Hepatic stellate cell (primary cell): ENCODE measurements at places on chromosomes 1 and 21.

DNA sequence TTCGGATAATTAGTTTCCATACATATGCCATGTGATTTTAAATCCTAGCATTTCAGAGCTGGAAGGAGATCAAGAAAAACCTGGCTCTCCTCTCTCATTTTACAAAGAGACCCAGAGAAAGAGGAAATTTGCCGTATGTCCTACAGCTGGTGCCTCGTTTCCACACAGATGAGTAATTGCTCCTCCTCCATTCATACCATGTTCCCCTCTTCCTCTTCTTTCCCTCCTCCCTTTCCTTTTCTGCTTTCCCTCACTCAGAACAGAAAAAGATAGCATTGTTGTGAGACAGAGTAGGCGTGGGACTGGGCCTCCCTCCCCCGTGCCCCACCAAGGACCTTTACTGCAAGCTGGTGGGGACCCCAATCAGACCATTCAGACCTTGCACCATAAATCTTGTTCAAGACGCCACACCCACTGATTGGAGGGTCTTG lies 13.7 kb upstream of the SLC44A3 start:
- DNase-seq: no peak

- peak; percentile 62 for DNase-seq
Observed at GRCh38 chr1:157963713-157964112, 29.7 kb upstream of the KIRREL1 start.

DNA sequence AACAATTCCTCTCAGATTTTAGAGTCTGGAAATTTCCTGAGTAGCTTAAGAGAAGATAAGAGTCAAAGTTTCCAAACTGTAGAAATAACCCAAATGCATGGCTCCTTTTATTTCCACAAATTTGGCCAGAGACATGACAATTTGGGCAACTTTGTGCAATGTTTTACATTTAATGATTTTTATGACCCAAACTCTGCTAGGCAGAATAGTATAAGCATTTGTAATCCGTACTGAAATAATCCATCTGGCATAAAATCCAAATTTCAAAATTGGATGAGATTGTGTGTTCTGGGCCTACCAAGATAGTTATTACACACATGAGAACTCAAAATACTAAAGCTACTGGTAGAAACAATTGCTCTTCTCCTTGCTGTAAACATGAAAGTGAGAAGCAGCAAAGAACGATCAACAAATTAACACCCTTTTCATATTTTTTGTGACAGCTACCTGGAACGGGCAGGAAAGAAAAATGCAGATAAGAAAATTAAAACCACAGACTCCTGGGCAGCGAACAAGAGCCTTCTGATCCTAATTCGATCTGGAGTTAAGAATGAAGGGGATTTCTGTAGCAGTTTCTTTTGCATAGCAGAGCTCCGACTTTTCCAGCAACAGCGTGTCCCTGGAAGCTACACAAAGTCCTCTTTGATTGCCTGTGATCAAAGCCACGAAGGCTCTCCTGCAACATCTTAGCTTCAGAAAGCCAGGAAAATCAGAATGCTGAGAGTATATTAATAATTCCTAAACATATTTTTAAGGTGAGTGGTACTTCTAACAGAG lies 191.2 kb downstream of the GRIK1 start:
- DNase-seq: no peak

DNA sequence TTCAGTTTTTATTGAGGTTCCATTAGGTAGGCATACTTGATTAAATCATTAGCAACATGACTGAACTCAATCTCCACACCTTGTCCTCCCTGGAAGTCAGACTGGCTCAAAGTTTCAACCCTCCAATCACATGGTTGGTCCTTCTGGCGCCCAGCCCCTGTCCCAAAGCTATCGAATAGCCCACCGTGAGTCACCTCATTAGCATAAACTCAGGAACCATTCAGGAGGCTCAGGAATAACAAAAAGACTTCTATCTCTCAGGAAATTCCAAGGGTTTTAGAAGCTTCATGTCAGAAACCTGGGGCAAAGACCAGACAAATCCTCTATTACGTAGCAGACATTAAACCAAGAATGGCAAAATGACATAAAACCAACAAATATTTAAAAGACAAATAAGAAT lies 78.6 kb downstream of the RGS2 start:
- no peak for DNase-seq

DNA sequence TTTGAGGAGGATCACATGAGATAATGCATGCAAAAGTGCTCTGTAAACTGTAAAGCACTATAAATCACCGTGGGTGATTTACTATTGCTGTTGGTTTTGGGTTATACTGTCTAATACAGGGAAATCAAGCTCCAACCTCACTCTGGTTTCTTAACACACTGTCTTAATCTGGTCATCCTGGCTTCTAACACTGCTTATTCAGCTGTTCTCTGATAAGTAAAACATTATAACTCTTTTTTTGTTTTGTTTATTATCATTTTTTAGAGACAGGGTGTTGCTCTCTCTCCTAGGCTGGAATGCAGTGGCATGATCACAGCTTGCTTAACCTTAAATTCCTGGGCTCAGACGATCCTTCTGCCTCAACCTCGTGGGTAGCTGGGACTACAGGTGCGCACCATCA lies 21.9 kb upstream of the LSM10 start:
- no peak for DNase-seq

DNA sequence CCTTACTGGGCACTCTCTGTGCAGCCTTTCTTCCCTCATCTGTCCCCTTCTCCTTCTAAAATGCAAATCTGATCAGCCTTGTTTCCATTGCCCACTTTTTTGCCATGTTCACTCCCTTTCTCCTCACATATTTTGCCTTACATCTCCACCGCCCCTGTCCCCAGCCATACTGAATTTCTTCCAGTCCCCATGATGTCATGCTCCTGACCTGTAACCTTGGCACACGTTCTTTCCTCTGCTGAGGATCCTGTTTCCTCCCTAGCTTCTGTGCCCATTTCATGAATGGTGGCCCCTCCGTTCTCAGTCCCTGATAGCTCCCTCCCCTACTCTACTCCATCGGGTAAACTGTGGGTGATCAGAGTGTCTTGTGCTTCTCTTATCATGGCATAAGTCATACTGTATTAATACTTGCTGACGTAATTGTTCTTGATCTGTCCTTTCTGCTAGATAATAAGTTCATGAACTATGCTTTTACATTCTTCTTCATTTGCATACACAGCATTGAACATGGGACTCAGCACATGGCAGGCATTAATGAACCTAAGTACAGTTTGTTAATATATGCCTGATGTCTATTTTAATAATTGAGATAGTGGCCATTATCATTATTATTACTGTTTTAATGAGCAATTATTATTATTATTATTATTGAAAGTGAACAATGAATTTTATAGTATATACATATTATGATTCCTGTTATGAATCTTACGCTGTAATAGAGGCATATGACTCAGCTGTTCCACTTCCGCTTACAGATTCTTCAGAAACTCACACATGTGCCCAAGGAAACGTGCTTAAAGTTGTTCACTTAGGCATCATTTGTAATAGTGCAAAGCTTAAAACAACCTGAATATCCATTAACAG lies 28.5 kb downstream of the MAP3K21 start:
- DNase-seq: no peak

GRCh38 chr1:115479055-115479482 lies 141.0 kb upstream of the NGF start:
- DNase-seq: no peak

GRCh38 chr1:31663622-31664452 lies 19.2 kb upstream of the PEF1 start:
- peak; percentile 90 for DNase-seq

GRCh38 chr1:216523449-216524190 lies 100.4 kb upstream of the USH2A start:
- no peak for DNase-seq

DNA sequence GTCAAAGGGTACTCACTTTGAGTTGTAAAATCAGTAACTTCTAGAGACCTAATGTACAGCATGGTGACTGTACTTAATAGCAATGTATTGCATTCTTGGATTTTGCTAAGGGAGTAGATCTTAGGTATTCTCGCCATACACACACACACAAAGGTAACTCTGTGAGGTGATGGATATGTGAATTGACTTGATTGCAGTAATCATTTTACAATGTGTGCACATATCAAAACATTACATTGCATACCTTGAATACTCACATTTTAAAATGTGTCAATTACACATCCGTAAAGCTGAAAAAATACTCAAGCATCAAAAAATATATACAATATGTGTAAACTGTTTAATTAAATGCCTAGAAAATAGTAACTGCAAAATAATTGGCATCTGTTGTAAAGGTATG lies 86.0 kb downstream of the SLC35F3 start:
- no peak for DNase-seq

DNA sequence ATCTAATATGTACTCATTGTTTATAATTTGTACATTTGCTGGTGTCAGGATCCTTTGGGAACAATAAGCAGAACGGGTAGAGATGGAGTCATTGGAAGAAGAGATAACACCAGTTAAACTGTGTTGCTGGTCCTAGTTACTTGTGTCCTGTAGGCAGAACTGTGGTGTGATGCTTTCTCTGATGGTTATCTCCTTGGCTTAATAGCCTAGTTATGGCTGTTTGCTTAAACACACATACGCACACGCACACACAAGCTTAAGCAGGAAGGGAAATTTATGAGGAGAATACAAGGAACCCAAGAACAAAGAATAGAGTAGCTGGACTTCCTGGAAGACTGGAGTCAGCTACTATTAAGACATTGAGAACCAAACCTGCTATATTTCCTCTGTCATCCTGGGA lies 5.7 kb upstream of the PKN2 start:
- DNase-seq: no peak

GRCh38 chr21:42157606-42158310 lies 61.2 kb upstream of the ABCG1 start:
- DNase-seq: no peak

DNA sequence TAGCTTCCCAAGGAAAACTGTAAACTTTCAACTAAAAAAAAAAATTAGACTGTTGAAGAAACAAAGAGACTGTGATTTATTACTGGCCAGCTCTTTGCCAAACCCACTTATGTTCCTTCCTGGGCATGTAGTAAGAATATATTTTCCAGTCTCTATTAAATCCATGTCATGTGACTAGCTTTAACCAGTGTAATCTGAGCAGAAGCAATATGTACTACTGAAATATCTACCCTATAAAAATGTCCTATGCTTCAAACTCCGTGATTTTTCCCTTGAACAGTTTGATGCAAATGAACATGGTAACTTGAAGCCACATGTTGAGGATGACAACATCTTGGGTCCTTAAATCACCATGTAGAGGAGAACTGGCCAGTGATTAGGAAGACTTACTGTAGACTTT lies 144.5 kb downstream of the NTMT2 start:
- DNase-seq: no peak

DNA sequence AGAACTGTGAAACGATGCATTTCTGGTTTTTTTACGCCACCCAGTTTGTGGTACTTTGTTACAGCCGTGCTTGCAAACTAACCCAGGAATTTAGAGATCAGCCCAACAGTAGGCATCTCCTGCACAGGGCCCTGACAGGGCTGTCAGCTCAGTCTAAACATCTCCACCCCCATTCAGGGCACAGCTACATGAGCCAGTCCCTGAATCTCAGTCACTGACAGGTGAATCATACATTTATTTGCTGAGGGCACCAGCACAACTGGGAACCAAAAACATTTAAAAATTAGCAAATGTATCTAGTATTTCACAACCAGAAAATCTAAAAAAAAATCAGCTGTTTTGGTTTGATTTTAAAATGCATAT lies 30.7 kb downstream of the PRDX6 start:
- no peak for DNase-seq

GRCh38 chr1:206693029-206693428 lies 8.3 kb downstream of the MAPKAPK2 start:
- DNase-seq: peak; percentile 69

DNA sequence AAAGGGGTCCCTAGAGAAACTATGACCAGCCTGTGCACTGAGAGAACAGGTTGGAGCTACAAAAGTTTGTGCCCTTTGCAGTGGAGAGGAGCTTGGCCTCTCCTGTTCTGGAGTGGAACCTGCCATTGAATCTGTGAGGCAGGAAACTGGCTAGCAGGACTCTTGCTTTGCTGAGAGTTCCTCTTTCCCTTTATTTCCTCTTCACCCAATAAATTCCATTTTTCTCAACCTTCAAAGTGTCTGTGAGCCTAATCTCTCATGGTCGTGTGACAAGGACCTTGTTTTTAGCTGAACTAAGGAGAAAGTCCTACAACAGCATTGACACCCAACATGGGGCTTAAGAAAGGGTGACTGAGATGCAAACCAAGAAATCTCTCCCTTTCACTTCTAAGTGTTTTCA lies 42.7 kb upstream of the FASLG start:
- no peak for DNase-seq

DNA sequence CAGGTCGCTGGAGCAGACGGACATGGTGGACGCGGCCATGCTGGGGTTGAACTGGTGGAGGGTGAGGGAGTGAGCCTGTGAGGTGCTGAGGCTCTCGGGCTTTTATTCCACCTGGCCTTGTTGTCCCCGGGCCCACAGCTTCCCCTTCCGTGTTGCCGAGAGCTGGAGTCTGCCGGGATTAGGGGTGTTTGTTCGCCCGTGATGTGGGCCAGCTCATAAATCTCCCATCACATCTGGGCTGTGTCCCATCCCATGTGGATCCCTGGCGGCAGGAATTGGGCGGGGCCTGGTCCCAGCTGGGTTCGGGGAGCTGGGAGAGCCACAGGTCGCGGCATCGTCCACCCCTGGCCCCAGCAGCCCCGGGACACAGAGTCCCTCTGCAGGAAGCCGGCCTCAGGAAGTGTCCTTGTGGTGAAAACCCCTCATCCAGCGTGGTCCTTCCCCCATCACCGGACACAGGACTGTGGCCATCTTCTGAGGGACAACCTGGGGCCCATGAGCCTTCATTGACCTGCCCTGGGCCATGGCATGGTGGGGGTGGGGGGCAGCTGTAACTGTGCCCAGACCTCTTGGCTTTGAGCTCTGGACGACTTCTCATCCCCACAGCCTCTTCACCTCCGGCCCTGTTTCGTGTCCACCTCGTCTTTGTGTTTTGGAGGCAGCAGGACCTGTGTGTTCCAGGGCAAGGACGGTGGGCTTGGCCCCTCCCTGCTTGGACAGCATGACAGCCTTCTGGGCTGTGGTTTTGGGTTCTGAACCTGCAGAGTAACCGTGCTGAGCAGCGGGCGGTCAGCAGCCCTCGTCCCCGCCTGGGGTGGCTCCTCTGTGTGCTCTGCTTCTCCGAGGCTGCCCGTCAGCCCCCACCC lies at the start of gene KRTAP10-6:
KRTAP10-6 (minus strand) TSS at position 60 of the 866 bp plus-strand sequence; CDS start at position 39, 21 bp downstream.
- no peak for DNase-seq

- no peak for DNase-seq
Observed at GRCh38 chr1:113980110-113980509, 836 bp downstream of the OLFML3 start.

GRCh38 chr1:244221991-244222390 lies 170.9 kb downstream of the ZBTB18 start:
- DNase-seq: no peak

DNA sequence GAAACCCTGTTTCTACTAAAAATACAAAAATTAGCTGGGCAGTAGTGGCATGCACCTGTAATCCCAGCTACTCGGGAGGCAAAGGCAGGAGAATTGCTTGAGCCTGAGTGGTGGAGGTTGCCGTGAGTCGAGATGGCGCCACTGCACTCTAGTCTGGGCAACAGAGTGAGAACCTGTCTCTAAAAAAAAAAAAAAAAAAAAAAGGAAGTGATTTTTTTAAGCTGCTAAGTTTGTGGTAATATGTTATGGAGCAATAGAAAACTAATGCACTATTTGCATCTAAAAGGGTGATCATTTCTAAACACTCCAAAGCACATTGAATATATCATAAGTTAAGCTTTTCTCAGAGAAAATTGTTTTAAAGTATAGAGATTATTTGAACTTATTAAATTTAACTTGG lies 244.8 kb upstream of the SPAG17 start:
- DNase-seq: no peak
